ENCODE measurements at places on chromosomes 6 and 20. TPM values are rescaled to one million over a fixed set of nuclear protein-coding genes. Genes with fewer than 3 reads are reported as not detected.

The MUCL3 gene
- not detected for total RNA-seq

The CD109 gene
- total RNA-seq, result 88.9 TPM

The TMEM244 gene
- total RNA-seq, result not detected

The CD164 gene
- total RNA-seq, result 160 TPM

The SNX3 gene
- total RNA-seq, result 148 TPM

The FRMD1 gene
- total RNA-seq, result not detected

The KHDC1 gene
- not detected for total RNA-seq

The ALDH8A1 gene
- 2.3 TPM for total RNA-seq
